ENCODE measurements at places on chromosomes 5 and 9. TPM values are rescaled to one million over a fixed set of nuclear protein-coding genes. Genes with fewer than 3 reads are reported as not detected.

The FBLL1 gene
- 3.3 TPM for total RNA-seq

DNA sequence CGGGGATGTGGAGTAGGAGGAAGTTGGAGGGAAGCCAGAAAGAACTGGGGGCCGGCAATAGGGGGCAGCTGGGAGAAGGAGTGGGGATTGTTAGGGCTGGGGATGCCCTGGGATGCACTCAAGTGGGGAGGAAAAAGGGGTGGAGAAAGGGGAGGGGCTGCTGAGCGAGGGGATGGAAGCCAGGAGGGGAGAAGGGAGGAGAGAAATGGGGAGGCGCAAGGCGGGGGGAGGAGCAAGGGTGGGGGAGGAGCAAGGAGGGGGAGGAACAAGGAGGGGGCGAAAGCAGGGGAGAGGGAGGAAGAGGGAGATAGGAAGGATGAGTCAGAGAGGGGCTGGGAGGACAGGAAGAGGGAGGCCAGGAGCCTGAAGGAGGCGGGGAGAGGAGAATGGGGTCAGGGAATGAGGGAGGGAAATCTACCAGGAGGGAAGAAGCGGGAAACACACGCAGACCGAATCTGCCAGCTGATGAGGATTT, 1.6 kb downstream of the IRX4 start:
- H3K4me3 ChIP-seq, result peak overlapping the region; percentile 61
- peaks cover 3% of the 10 kb centered on the region for H3K36me3 ChIP-seq
- DNase-seq, result no peak
- H3K27me3 ChIP-seq, result peaks cover 72% of the 10 kb centered on the region

- no peak for DNase-seq
- H3K27me3 ChIP-seq, result peaks cover 13% of the 10 kb centered on the region
- peaks cover 22% of the 10 kb centered on the region for H3K4me1 ChIP-seq
Observed at GRCh38 chr5:4078544-4078943, 482.9 kb downstream of the IRX1 start.

DNA sequence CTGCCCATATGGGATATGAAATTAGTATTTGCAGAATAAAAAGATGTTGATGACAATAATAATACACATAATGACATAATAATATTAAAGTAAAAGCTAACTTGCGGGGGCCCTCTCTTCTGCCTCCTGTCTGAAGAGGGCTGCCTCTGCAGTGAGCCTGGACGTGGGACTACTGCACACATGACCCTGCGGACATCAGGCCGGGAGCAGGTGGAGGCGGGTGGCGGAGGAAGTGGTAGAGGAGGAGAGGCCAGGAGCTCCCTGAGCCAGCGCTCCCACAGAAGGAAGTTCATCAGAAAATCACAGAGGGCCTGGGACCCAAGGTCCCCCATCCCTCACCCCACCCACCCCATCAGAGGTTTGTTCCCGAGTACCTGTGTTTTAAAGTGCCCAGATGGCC, 60.5 kb downstream of the ROPN1L start:
- H3K4me1 ChIP-seq, result peaks cover 10% of the 10 kb centered on the region
- H3K4me3 ChIP-seq, result no peak overlapping the region
- H3K27ac ChIP-seq, result no peak overlapping the region
- H3K27me3 ChIP-seq, result no peaks in the 10 kb centered on the region
- DNase-seq, result no peak

DNA sequence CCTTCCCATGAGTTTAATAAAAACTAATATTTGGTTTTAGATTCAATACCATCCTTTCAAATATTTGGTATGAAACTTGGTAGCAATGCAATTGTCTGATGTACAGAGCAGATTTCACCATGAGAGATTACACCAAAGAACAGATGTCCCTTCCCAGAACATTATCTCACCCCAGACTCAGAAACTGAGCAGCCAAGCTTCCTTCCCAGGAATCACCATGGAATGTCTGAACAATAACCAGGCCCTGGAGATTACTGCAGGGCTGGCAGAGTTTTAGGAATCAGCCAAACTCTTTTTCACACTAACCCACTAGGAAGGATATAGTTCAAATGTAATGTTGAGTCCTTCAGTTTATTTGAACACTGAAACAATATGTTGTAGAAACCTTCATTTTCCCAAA, 23.9 kb downstream of the CLTA start:
- H3K27me3 ChIP-seq, result no peaks in the 10 kb centered on the region
- no peak overlapping the region for H3K27ac ChIP-seq
- H3K4me3 ChIP-seq, result no peak overlapping the region
- H3K36me3 ChIP-seq, result peaks cover 48% of the 10 kb centered on the region
- no peak for DNase-seq

DNA sequence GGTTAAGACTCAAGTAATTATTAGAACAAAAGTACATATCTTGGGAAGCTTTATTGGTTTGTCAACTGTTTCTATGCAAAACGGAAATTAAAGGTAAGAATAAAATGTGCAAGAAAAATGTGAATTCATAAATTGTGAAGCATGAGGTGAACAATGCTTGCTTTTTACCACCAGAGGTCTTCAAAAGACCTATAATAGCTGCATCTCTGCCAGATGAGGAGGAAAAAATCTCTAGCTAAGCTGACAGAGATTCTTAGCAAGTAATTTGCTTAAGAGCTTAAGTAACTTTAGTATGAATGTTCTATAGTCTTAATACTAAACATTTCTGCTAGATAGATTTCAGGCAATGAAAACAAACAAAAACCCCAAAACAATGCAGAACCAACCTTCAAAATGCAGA, 54.1 kb downstream of the MRPS30 start:
- H3K27me3 ChIP-seq, result no peaks in the 10 kb centered on the region
- DNase-seq, result no peak
- H3K4me3 ChIP-seq, result no peak overlapping the region

- no peaks in the 10 kb centered on the region for H3K4me1 ChIP-seq
- no peaks in the 10 kb centered on the region for H3K36me3 ChIP-seq
- peaks cover 45% of the 10 kb centered on the region for H3K27me3 ChIP-seq
- no peak overlapping the region for H3K27ac ChIP-seq
- no peak for DNase-seq
Observed at GRCh38 chr9:36923025-36923625, 110.9 kb downstream of the PAX5 start.

DNA sequence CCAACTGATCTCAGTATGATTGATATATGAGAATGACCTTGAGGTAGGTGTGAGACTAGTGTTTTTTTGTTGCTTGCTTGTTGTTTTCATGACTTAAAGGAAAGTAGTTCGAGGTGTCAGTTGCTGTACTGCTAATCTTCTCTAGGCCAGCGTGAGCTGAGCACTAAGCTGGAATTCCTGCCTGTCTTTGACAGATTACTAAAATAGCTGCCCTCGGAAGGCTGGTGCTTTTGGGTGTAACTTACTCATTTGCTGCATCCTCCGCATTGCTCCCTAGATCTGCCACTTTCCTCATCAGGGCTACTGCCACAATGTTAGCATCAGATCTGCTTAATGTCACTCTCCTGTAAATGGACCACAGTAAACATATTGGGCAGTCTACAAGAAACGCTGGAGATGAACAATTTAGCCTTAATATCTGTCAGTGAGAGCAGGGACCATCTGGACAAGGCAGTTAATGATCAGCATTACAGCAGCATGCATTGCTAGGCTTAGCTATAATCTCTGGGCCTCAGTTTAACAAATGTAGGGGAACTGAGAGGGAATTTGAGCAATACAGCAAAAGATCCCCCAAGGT, 106.6 kb upstream of the CDH6 start:
- no peaks in the 10 kb centered on the region for H3K36me3 ChIP-seq
- H3K27me3 ChIP-seq, result peaks cover 4% of the 10 kb centered on the region
- no peaks in the 10 kb centered on the region for H3K4me1 ChIP-seq
- DNase-seq, result no peak
- H3K27ac ChIP-seq, result no peak overlapping the region
- H3K4me3 ChIP-seq, result no peak overlapping the region

The NKD2 gene
- 23.3 TPM for total RNA-seq

- DNase-seq, result no peak
- no peak overlapping the region for H3K4me3 ChIP-seq
- no peaks in the 10 kb centered on the region for H3K4me1 ChIP-seq
- H3K36me3 ChIP-seq, result no peaks in the 10 kb centered on the region
Observed at GRCh38 chr9:69996967-69997366, 46.7 kb upstream of the MAMDC2 start.

- peaks cover 4% of the 10 kb centered on the region for H3K4me1 ChIP-seq
- H3K36me3 ChIP-seq, result no peaks in the 10 kb centered on the region
- H3K27me3 ChIP-seq, result no peaks in the 10 kb centered on the region
- no peak overlapping the region for H3K4me3 ChIP-seq
- H3K27ac ChIP-seq, result no peak overlapping the region
- DNase-seq, result no peak
Observed at GRCh38 chr5:89071941-89072331, 189.0 kb upstream of the MEF2C start.

- no peak overlapping the region for H3K4me3 ChIP-seq
- peak overlapping the region; percentile 61 for H3K27ac ChIP-seq
- no peaks in the 10 kb centered on the region for H3K36me3 ChIP-seq
- DNase-seq, result no peak
- H3K4me1 ChIP-seq, result peaks cover 63% of the 10 kb centered on the region
- H3K27me3 ChIP-seq, result no peaks in the 10 kb centered on the region
Observed at GRCh38 chr5:56837381-56837780, 22.0 kb downstream of the MAP3K1 start.

GRCh38 chr9:107093365-107094060, 189.6 kb upstream of the RAD23B start:
- no peak overlapping the region for H3K4me3 ChIP-seq
- no peak overlapping the region for H3K27ac ChIP-seq
- H3K27me3 ChIP-seq, result no peaks in the 10 kb centered on the region

- H3K27ac ChIP-seq, result no peak overlapping the region
- DNase-seq, result no peak
- H3K4me1 ChIP-seq, result peaks cover 15% of the 10 kb centered on the region
Observed at GRCh38 chr5:2381861-2382260, 369.6 kb downstream of the IRX2 start.

DNA sequence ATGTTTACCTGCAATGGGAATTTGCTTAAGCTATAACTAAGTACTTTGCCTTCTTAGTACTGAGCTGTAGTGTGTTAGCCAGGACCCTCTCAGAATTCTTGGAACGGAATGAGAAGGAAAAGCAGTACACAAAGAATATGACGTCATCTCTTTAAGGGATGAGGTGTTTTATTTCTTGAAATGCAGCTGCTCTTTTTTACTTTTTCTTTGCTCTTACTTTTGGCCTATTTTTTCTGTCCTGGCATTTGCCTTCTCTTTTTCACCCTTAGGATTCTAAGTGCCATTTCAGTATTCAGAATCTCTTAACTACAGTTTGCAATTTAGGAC, 10.1 kb downstream of the KIF2A start:
- no peak overlapping the region for H3K4me3 ChIP-seq
- H3K27me3 ChIP-seq, result no peaks in the 10 kb centered on the region
- peaks cover 34% of the 10 kb centered on the region for H3K4me1 ChIP-seq
- no peak for DNase-seq
- peaks cover 3% of the 10 kb centered on the region for H3K36me3 ChIP-seq

The PCDHA9 gene
- total RNA-seq, result 2.5 TPM

- no peaks in the 10 kb centered on the region for H3K4me1 ChIP-seq
- no peak overlapping the region for H3K4me3 ChIP-seq
- H3K27ac ChIP-seq, result no peak overlapping the region
Observed at GRCh38 chr9:79939819-79940218, 368.1 kb downstream of the TLE4 start.

- peaks cover 5% of the 10 kb centered on the region for H3K36me3 ChIP-seq
- H3K4me1 ChIP-seq, result peaks cover 1% of the 10 kb centered on the region
- H3K27me3 ChIP-seq, result peaks cover 3% of the 10 kb centered on the region
- DNase-seq, result no peak
- peak overlapping the region; percentile 92 for H3K27ac ChIP-seq
Observed at GRCh38 chr5:32859211-32859641, 148.1 kb downstream of the NPR3 start.

DNA sequence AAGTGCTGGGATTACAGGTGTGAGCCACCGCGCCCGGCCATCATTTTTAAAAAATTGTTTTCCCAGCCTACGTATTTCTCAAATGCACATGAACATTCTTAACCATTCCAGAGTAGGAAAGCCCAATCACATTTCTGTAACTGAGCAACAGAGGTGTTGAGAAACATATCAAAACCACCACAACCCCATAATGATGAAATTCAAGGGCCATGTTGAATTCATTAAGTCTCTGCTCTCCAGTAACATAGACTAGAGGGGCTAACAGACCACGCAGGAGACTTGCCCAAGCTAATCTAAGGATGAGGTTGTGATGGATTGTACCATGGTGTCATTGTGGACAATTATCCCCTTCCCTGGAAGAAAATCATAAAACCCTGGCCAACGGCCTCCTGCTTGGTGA, 52.9 kb downstream of the MYO10 start:
- H3K4me1 ChIP-seq, result peaks cover 53% of the 10 kb centered on the region
- DNase-seq, result no peak
- no peaks in the 10 kb centered on the region for H3K27me3 ChIP-seq
- no peak overlapping the region for H3K4me3 ChIP-seq
- H3K36me3 ChIP-seq, result no peaks in the 10 kb centered on the region
- peak overlapping the region; percentile 1 for H3K27ac ChIP-seq

The CATSPER3 gene
- 0.74 TPM for total RNA-seq

GRCh38 chr5:31986101-31986500, 188.0 kb downstream of the GOLPH3 start:
- H3K27ac ChIP-seq, result no peak overlapping the region
- no peak for DNase-seq
- peaks cover 4% of the 10 kb centered on the region for H3K36me3 ChIP-seq
- H3K4me3 ChIP-seq, result no peak overlapping the region

- no peak overlapping the region for H3K4me3 ChIP-seq
- peaks cover 4% of the 10 kb centered on the region for H3K4me1 ChIP-seq
- H3K27me3 ChIP-seq, result no peaks in the 10 kb centered on the region
- H3K27ac ChIP-seq, result peak overlapping the region; percentile 13
Observed at GRCh38 chr9:129125478-129125877, 14.3 kb downstream of the PTPA start.

DNA sequence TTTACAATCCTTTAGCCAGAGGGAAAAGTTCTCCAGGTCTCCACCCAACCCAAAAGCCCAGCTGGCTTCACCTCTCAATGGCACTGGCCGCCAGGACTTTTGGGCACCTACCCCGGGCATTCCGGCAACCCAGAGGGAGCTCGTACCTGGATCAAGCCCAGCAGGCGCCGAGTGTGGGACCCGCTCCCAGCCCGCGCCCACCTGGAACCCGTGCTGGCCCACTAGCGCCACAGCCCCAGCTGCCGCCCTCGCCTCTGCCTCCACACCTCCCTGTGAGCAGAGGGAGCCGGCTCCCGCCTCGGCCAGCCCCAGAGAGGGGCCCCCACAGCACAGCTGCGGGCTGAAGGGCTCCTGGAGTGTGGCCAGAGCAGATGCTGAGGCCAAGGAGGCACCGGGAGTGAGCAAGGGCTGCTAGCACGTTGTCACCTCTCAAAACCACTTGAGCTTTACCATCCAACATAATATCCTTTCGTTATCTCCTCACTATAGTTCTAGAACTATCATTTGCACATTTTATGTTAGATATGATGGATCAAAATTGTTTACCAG, 69.7 kb downstream of the GCNT1 start:
- no peak overlapping the region for H3K4me3 ChIP-seq
- H3K27ac ChIP-seq, result no peak overlapping the region
- no peak for DNase-seq
- H3K36me3 ChIP-seq, result no peaks in the 10 kb centered on the region

GRCh38 chr5:138482638-138483037, 17.4 kb downstream of the EGR1 start:
- DNase-seq, result no peak
- H3K4me3 ChIP-seq, result peak overlapping the region; percentile 16
- no peaks in the 10 kb centered on the region for H3K36me3 ChIP-seq
- no peaks in the 10 kb centered on the region for H3K27me3 ChIP-seq
- H3K27ac ChIP-seq, result peak overlapping the region; percentile 76

GRCh38 chr9:89390578-89391116, 72.3 kb downstream of the SECISBP2 start:
- no peak overlapping the region for H3K27ac ChIP-seq
- no peaks in the 10 kb centered on the region for H3K27me3 ChIP-seq
- H3K4me1 ChIP-seq, result peaks cover 10% of the 10 kb centered on the region
- peaks cover 9% of the 10 kb centered on the region for H3K36me3 ChIP-seq
- no peak overlapping the region for H3K4me3 ChIP-seq

All from type B pancreatic cell (in vitro differentiated cells).